Activated naive CD8-positive, alpha-beta T cell treated with anti-CD3 and anti-CD28 coated beads, Interleukin-2, amount 10 ng/mL, durations not matched to agents 7 days and 5 days (primary cell): ENCODE measurements at places on chromosomes 16 and 17.

DNA sequence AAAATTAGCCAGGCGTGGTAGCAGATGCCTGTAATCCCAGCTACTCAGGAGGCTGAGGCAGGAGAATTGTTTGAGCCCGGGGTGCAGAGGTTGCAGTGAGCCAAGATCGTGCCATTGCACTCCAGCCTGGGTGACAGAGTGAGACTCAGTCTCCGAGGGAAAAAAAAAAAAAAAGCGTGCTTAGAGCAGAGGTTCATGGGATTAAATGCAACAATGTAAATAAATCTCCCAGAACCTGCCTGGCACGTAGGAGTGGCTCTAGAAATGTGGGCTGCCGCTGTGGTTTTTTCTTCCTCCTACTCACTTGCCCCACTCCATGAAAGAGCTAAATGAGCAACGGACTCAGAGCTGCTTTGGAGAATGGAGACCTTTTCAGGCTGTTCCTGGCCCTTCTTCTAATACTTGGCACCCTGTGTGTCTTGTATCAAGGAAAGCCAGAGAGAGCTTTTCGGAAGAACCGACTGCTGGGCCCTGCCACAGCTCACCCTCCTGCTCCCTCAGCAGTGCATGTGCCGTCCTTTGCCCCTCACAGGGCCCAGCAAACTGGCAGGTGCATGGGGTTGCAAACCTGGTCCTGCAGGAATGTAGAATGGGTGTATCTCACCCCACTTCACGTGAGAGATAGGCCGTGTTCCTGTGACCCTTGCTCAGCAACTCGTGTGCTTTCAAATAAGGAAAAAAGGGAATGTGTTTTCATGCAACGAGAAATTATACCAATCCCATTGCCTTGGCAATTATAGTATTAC is 52.0 kb downstream of the LDHD start:
- peak; percentile 48 for DNase-seq

- DNase-seq = no peak
Observed at GRCh38 chr17:70271200-70271599, 101.9 kb downstream of the KCNJ2 start.

- no peak for DNase-seq
Observed at GRCh38 chr17:64162554-64162953, 32.6 kb upstream of the ERN1 start.

DNA sequence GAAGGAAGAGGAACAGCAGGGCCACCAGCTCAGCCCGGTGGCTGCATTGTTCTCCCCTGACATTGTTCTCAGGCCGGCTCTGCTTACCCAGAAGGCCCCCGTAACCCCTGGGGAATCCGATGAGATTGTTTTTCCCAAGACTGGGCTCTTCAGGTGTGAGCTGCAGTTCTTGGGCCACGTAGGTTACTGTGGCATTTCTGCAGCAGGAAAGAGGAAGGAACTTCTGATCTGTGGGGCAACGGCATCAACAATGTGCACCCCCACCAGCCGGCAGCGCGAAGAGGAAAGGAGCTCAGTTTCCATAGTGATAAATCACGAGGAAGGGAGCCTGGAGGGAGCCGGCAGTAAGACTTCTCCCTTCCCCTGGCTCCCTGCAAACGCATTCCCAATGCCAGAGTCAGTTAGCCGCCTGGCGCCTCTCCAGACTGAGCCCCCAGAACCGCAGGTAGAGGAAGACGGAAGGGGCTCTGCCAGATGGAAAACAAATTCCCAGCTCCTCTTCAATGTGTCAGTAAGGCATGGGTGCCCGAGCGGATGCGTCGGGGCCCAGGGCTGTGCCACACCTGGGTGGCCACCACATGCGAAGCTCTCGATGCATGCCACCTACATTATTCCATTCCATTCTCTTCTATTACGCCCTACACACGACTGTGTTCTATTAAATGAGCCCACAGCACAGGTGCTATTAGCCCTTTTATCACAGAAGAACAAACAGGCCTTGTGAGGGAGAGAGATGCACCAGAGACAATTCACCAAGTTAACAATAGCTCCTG is 21.5 kb upstream of the PECAM1 start:
- DNase-seq = no peak

GRCh38 chr16:21194771-21195301 is 16.5 kb downstream of the ZP2 start:
- DNase-seq = no peak

- no peak for DNase-seq
Observed at GRCh38 chr16:28607116-28607623, 2.7 kb downstream of the SULT1A1 start.

DNA sequence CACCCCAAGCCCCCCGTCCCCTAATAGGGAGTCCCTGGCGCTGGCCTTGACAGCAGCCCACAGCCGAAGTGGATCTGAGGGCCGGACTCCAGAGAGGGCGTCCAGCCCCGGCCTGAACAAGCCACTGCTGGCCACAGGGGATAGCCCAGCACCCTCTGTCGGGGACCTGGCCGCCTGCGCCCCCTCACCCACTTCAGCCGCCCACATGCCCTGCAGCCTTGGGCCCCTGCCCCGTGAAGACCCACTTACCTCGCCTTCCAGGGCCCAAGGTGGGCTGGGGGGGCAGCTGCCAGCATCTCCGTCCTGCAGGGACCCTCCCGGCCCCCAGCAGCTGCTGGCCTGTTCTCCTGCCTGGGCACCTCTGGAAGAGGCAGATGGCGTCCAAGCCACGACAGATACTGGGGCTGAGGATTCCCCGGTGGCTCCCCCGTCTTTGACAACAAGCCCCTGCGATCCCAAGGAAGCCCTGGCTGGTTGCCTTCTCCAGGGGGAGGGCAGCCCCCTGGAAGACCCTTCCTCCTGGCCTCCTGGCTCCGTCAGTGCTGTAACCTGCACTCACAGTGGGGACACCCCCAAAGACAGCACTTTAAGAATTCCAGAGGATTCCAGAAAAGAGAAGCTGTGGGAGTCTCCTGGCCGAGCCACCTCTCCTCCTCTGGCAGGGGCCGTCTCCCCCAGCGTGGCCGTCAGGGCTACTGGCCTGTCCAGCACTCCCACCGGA is 19.3 kb upstream of the ZFPM1 start:
- DNase-seq = no peak

DNA sequence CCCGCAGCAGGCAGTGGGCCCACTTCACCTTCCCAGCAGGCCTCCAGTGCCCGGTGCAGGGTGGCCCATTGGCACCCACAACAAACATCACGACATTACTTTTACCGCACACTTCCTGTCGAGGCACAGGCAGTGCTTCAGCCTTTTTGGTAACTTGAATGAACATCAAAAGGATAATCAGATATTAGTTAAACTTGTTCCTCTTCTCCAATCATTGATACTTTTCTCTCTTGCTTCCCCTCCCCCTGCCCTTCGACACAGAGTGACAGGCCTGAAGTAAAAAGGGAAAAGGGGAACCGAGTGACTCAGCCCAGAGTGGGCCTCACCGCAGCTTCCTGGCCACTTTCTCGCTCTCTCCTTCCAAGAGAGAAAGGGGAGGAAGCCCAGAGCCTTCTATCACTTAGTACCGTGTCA is 507.0 kb downstream of the MAF start:
- DNase-seq = peak; percentile 42

DNA sequence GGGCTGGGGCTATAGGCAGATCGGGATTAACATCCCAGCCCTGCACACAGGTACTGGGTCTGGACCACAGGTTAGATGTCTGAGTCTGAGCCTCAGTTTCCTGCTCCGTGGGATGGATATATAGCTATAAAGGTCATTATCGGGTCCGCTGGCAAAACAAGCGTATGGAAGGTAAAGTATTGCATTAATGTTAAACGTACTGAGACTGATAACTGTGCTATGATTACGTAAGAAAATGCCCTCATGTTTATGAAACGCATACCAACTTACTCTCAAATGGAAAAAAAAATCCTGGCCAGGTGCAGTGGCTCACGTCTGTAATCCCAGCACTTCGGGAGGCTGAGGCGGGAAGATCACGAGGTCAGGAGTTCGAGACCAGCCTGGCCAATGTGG is 135.2 kb downstream of the CCDC182 start:
- no peak for DNase-seq

DNA sequence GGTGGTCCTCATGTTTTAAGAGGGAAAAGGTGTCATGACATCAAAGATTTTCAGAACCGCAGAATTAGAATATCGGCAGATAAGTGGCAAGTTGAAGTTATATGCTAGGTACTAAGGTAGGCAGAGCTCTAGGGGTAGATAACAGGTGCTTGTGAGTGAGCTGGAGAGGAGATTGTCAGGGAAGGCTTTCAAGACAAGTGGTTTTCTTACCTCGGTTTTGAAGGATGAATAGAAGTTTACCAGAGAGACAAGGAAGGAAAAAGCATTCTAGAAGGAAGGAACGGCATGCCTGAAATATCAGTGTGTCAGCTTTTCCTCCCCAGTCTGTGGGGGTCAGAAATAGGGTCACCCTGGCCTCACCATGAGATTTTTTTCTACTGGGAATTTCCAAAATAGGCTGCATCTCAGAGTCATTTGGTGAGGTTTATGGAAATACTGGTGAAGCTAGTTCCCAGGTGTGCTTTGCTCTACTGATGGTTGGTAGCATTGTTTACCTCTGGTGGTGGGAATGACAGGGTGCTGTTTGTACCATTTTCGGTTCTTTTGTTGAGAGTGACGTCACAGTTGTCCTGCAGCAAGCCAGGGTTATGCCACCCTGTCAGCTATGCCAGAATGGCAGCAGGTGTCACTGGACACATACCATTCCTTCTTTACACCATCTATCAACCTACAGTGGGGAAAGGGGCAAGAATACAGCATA is 112.5 kb downstream of the MSI2 start:
- DNase-seq = no peak

- peak; percentile 52 for DNase-seq
Observed at GRCh38 chr17:41308251-41308917, 725 bp downstream of the KRTAP16-1 start.

GRCh38 chr16:1433263-1433560 is 2.3 kb downstream of the PERCC1 start:
- DNase-seq = no peak

DNA sequence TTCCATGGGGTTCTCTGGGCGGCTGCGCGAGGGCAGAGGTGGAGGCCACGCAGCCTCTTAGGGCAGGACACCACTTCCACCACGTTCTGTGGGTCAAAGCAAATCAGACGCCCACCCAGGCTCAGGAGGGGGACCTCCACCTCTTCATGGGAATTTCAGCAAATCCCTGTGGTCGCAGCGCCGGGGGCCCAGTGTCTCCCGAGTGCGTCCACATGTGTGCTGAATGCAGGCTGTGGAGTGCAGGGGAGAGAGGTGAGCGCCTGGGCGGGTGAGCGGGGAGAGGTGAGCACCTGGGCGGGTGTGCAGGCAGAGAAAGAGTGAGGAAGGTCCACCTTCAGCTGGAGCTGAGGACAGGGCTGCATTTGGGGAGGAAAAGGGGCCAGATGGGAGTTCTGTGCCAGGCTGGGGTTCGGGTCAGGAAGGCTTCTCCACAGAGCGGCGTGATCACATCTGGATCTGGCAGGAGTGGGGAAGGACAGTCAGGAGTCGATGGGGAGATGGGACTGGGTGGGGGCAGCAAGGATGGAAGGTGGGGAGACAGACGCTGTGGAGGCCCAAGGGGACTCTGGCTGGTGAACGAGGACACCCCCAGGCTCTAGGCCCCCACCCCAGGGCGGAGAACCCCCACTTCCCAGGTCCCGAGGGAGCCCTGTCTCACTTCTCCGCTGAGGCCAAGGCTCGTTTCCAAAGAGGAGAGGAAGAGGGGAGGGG is 36.8 kb upstream of the CBFA2T3 start:
- no peak for DNase-seq

- no peak for DNase-seq
Observed at GRCh38 chr16:72995151-72995881, 52.6 kb downstream of the ZFHX3 start.

DNA sequence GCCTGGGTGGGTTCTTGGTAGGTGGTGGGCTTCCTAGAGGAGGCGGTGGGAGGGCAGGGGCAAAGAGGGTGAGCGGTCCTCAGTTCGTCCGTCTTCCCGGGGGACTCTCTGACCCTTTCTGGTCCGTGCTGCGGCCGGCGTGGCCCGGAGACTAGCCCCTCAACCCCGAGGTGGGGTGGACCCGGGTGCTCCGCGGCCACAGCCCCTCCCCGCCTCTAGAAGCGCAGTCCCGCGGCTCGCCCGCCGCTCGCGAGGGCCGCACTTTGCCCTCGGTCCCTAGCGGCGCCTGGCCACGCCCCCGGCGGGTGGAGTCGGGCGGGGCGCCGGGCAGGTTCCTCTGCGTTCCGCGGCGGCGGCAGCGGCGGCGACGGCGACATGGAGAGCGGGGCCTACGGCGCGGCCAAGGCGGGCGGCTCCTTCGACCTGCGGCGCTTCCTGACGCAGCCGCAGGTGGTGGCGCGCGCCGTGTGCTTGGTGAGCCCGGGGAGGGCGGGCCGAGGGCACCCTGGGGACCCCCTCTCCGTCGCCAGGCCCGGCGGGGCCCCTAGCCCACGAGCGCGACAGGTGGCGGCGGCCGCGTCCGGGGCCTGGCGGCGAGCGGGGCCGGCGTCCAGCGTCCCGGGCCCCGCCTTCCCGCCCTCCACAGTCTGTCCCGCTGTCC is at the start of gene SYNGR2:
SYNGR2 (plus strand) TSS at position 340 of the 661 bp plus-strand sequence; CDS start at position 376, 36 bp downstream.
- peak; percentile 97 for DNase-seq

- no peak for DNase-seq
Observed at GRCh38 chr17:27352448-27353032, 58.6 kb downstream of the WSB1 start.

GRCh38 chr17:48478224-48479013 is 48.4 kb upstream of the SKAP1 start:
- no peak for DNase-seq

- no peak for DNase-seq
Observed at GRCh38 chr17:76901542-76902197, 33.5 kb downstream of the MGAT5B start.

- DNase-seq = no peak
Observed at GRCh38 chr17:41464682-41465081, 2.5 kb downstream of the KRT32 start.

DNA sequence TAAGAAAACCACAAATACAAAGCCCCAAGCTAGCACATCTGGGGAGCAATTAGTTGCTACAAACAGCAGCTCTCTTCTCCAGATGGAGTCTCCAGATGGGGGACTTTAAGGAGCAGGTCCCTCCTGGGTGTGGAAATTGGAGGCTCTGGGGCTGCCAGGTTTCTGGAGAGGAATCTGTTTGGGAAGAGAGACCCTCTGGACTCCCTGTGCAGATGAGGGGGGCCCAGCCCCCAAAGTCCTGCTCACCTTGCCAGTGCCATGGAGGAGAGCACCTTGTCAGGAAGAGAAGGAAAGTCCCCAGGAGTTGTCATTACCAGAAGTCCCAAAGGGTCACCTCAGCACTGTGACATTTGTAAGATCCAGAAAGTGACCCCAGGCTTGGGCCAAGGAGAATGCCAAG is 14.8 kb downstream of the TEKT5 start:
- no peak for DNase-seq

GRCh38 chr17:1455291-1455796 is 688 bp downstream of the CRK start:
- DNase-seq = peak; percentile 66

DNA sequence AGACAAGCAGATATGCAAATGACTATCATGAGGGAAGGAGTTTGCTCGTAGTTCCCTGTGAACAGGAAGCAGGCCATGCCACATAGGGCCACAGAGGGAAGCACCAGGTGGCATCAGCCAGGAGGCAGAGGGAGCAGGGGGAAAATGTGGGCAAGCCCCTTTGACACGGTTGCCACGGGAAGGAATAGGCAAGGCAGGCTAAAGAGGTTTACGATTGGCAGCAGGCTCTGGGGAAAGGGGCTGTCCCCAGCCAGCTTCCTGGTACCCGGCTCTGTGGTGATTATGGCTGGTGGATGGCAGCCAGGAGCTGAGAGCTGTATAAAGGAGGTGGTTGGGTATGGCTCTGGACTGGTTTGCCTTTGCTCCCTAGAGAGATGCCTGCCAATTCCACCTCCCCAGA is 848 bp downstream of the CES3 start:
- no peak for DNase-seq

GRCh38 chr16:57735755-57736418 is at the start of gene KATNB1:
Gene KATNB1 (plus strand): TSS chr16:57735770. CDS start chr16:57737244, 1,474 bp downstream.
- DNase-seq = no peak

GRCh38 chr17:27521281-27522027 is 65.2 kb downstream of the KSR1 start:
- DNase-seq = no peak
